ENCODE measurements at places on chromosomes 4 and X.

- DNase-seq: no peak
Observed at GRCh38 chr4:20017070-20017776, 234.5 kb upstream of the SLIT2 start.

DNA sequence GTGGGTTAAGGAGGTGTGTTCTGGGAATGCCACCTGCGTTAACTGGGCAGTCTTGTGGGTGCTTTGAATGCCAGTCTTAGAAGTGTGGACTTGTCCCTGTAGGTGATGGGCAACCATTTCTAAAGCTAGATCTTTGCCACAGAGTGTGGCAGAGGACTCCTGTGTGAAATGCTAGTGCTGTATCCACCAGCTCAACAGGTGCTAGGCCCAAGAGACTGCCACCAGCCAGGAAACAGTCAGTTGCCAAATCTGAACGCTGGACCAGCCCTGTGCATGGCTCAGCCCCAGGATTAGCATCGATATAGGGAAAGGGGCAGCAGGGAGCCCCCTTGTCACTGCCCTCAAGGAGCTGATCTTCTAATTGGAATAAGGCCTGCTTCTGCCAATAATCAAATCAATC lies 35.3 kb downstream of the STARD8 start:
- no peak for DNase-seq

GRCh38 chr4:111943796-111944203 lies 201.5 kb upstream of the FAM241A start:
- DNase-seq: peak; percentile 71

- no peak for DNase-seq
Observed at GRCh38 chr4:20960291-20960690, 260.0 kb downstream of the PACRGL start.

GRCh38 chr4:40056716-40057585 lies at the start of gene N4BP2:
Gene N4BP2, plus strand, starts transcription at chr4:40056850. Its CDS starts 40,491 bp downstream, at chr4:40097341.
- DNase-seq: peak; percentile 85

- DNase-seq: peak; percentile 74
Observed at GRCh38 chrX:9464435-9465371, at the start of gene TBL1X. Gene TBL1X, plus strand, starts transcription at chrX:9465058. Its CDS starts 188,529 bp downstream, at chrX:9653587.

GRCh38 chr4:156038772-156039171 lies 85.1 kb upstream of the CTSO start:
- DNase-seq: no peak

DNA sequence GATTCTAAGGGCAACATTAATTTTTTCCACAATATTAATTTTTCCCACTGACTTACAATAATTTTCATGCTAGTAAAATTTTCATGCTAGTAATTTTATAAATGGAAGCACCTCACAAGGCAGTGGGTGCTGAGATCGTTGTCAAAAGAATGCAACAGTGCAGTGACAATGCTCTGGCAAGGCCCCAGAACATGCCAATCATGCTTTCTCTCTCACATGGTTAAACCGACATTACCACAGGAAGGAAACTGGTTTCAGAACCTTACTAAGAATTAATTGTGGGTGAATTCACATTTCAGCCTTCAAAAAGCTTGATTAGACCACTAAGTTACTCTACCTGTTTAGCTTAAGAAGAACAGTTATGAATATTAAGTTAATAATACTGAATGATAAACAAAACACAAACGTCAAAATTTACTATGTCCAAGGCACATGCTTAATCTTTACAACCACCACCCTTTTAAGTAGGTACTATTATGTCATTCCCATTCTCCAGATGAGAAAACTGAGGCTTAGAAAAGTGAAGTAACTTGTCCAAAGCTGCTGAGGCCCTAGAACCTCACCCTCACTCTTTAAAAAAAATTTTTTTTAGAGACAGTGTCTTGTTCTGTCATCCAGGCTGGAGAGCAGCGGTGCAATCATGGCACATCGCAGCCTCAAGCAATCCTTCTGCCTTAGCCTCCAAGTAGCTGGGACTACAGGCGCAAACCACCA lies 10.0 kb upstream of the OPHN1 start:
- DNase-seq: no peak

GRCh38 chr4:173370130-173370476 lies 651 bp upstream of the SAP30 start:
- DNase-seq: no peak

- DNase-seq: no peak
Observed at GRCh38 chr4:37936889-37937498, 23.2 kb upstream of the PTTG2 start.

DNA sequence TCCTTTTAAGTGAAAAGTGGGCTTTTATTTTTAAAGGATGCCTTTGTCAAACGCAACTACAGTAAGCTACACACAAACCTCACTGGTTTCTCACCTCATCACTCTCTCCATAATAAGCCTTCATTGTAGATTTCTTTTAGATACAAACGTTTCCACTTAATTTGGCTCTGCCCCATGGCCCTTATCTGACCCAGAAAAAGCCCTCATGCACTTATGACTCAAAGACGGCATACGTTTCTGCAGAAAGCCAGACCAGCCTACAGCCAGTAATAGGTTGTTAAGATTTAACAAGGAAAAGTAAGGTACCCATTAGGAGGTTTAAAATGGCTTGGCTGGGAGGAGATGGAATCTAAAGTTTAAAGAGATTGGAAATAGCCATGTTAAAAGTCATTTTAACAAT lies 914.6 kb upstream of the INTU start:
- peak; percentile 47 for DNase-seq

- DNase-seq: no peak
Observed at GRCh38 chr4:8906668-8906970, 35.0 kb upstream of the HMX1 start.

DNA sequence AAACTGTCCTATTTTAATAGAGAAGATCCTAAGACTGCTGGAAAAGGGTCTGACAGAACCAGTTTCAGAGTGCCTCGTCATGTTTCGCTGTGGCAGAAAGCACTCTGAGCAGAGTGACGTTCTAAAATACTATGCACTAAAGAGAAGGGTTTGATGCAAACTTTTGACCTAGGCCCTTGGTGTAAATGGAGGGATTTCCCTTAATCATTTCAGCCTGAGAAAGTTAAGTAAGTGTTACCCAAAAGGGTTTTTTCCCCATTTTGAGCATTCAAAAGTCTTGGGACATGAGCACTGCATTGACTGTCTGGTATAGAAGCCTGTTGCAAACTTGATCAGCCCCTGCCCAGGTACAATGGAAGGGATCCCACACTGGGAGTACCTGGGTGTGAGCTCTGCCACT lies 157.5 kb upstream of the ATOH1 start:
- no peak for DNase-seq

GRCh38 chrX:13506574-13506973 lies 62.8 kb upstream of the EGFL6 start:
- peak; percentile 23 for DNase-seq

DNA sequence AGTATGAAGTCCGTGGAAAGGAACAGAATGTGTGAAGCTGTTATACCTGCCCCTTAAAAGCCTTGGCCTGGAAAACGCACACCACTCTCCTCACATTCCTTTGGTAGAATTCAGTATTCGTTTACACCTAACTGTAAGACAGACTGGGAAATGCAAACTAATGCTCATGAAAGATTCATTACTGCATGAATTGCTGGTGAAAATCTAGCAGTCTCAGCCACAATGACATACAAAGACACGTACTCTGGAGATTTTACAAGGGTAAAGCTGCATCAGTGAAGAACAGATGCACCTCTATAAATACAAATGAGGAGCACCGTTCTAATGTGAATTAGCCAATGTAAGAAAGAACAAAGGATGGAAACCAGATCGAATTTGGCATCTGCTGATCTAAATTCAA lies 2051.3 kb downstream of the PCDH7 start:
- no peak for DNase-seq

DNA sequence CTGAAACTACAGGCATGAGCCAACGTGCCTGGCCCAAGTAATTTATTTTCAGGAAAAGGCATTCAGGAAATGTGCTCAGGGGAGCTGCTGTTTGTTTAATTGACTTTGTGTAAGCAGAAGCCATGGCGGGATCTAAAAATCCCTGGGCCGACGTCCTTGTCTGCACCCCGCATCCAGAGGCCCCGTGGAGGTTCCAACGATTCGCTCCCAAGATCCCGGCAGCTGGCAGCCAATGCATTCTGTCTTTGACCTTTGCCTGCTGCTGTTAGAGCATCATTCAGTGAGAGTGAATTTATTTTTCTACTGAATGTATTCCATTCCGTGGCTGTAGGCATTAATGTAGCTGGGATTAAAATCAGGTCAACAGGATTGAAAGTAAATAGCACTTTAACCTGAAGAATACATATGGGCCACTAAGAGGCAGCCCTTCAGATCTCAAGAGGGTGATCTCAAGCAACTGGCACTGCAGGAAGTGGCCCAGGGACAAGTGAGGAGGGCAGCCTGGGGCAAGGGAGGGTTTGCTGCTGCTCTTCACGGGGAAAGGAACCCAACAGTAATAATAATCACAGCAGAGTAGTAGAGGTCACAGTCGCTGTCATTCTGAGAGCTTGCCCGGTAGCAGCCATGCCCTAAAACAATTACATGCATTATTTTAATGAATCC lies 75.2 kb downstream of the PSAPL1 start:
- DNase-seq: no peak

DNA sequence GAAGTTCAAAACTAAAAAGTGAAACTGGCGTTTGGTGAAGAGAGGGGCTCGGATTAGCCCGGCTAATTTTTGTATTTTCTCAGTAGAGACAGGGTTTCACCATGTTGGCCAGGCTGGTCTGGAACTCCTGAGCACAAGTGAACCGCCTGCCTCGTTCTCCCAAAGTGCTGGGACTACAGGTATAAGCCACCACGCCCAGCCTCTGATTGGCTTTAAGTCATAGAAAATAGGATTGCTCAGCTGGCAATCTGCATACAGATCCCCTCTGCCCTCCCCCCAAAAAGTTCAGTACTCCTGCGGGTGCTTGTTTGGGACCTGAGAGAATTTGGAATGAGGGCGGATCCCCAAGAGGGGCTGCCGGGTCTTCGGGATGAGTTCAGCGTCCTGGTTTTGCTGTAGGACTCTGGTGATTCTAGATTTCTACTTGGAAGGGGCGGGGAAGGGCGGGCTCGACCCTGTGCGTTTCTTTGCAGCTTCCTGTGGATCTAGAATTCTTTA lies 537 bp upstream of the PRKX start:
- no peak for DNase-seq

DNA sequence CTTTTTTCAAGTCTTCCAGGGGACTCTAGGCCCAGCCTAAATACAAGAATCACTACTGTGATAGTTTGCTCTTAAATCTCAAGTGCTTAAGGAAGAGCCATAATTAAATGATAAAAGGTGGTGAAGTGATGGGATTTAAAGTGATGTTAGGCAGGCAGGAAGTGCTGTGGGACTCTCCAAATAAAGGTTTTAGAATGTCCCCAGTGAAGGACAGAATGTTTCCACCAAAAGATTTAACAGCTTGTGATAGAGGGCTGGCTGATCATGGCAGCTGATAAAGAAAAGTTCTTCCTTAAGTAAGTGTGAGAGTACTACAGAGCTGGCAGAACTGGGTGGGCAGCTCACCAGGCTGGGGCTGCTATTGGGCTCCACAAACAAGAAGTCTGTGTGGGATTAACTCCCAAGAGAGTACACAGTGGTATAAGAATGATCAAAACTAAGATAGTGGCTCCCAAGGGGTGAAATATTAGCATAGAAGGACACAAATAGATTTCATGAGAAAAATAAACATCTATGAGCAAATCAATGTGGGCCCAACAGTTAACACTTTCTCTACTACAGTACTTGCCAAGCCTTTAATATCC lies 637.2 kb upstream of the CPEB2 start:
- no peak for DNase-seq

DNA sequence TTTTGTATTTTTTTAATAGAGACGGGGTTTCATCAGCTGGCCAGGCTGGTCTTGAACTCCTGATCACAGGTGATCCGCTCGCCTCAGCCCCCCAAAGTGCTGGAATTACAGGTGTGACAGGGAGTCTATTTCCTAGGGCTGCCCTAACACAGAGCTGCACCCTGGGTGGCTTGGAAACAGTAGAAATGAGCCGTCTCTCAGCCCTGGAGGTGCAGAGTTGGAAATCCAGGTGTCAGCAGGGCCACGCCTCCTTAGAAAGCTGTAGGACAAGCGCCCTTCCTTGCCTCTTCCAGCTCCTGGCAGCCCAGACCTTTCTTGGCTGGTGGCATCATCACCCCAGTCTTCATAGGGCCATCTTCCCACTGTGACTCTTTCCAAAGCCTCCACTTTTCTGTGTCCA lies 71.6 kb downstream of the DCTD start:
- DNase-seq: no peak

DNA sequence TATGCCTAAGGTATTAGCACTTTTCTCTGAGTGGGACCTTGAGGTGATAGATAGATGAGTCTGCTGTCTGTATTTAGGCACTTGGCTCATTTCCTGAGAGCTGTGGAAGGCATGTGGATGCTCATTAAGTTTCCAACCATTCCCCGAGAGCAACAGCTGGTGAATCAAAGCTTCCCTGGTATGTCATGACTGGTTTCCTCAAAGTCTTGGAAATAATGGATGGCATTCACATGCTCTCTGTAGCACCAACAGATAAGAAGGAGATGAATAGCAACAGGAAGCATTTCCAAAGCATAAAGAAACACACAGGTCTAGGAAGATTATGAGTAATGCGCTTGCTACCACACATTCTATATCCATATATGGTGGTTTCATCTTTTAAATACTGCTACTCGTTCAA lies 118.3 kb upstream of the ETNPPL start:
- no peak for DNase-seq

DNA sequence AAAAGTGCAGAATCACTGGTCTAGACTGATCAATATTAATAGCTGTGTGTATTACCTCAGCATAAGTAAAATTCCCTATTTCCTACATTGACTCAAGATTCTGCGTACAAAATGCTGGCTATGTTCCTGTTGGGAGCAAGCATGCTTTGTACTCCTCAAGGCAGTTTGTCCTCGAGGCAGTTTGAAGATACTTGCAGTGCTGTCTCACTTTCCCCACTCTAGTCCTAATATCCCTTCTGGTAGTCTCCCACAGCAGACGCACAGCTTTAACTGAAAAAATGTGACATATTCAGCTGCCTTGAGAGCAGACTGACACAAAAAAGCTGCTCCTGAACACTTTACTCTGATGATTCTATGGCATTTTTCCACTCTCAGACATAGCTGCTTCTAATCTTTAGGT lies 12.9 kb upstream of the MAGEA10 start:
- no peak for DNase-seq

- DNase-seq: no peak
Observed at GRCh38 chr4:98363431-98363830, 102.2 kb downstream of the RAP1GDS1 start.

DNA sequence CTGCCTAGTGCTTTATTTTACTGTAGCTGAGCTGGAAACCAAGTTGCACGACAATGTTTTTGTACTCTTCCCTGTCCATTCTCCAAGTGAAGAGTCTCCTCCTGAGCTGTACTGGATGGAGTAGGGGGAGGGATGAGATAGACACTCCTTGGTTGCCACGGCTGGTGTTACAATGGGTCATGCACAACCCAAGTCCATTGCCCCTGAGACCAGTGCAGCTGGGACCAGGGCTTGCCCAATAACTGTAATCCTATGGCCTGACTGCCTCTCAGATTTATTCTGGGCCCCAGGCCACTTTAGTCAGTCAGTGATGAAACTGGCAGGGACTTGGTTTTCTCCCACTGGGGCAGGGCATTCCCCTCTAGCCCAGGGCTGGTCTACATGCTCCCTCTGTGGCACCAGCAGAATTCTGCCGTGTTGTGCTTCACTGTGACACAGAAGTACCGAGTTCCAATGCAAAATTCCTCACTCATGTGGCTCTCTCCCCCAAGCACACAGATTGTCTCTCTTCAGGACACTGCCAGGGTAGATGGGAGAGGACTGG lies 203.3 kb upstream of the PCDH18 start:
- DNase-seq: no peak

- DNase-seq: no peak
Observed at GRCh38 chr4:142155347-142155746, 519.0 kb downstream of the IL15 start.
